ENCODE measurements at places on chromosomes 7 and 10. TPM values are rescaled to one million over a fixed set of nuclear protein-coding genes. Genes with fewer than 3 reads are reported as not detected.

The SNX13 gene
- total RNA-seq, result 33.7 TPM

The ENTPD1 gene
- total RNA-seq, result 3.5 TPM

The HOXA11 gene
- 4.0 TPM for total RNA-seq

The PRKCQ gene
- total RNA-seq, result 0.07 TPM

The TMEM270 gene
- total RNA-seq, result not detected

The NXPH1 gene
- total RNA-seq, result not detected

The BICC1 gene
- total RNA-seq, result not detected

The SPDYE3 gene
- 0.05 TPM for total RNA-seq

The AKR1C8 gene
- not detected for total RNA-seq

The PDLIM1 gene
- 106 TPM for total RNA-seq

The CYP3A7 gene
- total RNA-seq, result not detected

The TMEM140 gene
- 23.1 TPM for total RNA-seq

The ST8SIA6 gene
- not detected for total RNA-seq

All from mammary microvascular endothelial cell (primary cell).